ENCODE measurements at places on chromosomes 4 and X.
A peak's percentile ranks its signal among the peaks of the same experiment; 100 is the strongest.

GRCh38 chr4:575281-576141, 584 bp downstream of the TMEM271 start:
- DNase-seq: peak; percentile 20

DNA sequence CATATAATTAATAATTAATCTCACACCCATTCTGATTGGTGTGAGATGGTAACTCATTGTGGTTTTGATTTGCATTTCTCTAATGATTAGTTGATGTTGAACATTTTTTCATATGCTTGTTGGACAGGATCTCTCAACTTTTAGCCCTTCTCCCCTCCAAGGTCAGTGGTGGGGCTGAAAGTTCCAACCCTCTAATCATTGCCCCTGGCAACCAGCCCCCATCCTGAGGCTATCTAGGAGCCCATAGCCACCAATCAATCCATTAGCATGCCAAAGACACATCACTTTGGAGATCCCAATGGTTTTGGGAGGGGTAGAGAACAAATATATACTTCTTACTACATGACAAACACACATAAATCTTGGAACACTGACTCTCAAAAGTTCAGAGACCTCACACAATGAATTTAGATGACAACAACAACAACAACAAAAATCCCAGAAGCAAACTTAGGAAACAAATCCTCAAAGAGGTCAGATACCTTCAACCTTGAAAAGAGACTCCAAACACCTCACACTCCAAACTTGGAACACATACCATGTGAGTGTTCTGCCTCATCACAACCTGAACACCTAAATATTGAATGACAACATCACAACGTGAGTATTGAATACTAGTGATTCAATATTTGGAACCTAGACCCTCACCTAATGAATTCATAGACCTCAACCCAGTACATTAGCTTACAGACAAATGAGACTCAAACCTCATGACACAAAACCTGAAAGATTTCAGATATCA, 19.0 kb upstream of the PAGE4 start:
- no peak for DNase-seq

DNA sequence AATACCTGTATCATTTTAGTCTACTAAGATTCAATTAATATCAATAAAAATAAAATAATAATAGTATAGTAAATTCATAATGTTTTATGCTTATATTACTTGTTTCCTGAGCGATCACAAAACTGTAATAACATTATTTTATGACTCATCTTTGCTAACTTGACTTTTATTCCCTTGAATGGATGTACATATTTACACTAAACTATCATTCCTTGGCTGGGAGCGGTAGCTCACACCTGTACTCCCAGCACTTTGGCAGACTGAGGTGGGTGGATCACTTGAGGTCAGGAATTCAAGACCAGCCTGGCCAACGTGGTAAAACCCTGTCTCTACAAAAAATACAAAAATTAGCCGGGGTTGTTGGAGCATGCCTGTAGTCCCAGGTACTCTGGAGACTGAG, 104.0 kb upstream of the SLC34A2 start:
- no peak for DNase-seq

GRCh38 chr4:168549143-168549542, 52.3 kb downstream of the PALLD start:
- no peak for DNase-seq

DNA sequence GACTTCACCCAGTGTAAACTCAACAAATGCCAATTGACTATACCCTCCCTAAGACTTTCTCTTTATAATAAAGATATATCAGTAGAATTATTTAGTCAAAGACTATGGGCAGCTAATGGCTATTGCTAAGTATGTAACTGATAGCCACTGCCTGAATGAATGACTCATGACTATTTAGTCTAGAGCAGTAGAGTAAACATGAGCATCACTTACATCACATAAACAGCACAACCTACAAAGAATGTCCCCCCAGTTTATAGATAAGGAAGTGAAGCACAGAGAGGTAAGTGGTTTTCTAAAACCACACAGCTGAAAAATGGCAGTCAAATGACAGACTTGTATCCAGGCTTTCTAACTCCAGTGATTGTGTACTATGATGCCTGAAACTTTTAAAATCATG, 507.0 kb downstream of the PPARGC1A start:
- DNase-seq: no peak

DNA sequence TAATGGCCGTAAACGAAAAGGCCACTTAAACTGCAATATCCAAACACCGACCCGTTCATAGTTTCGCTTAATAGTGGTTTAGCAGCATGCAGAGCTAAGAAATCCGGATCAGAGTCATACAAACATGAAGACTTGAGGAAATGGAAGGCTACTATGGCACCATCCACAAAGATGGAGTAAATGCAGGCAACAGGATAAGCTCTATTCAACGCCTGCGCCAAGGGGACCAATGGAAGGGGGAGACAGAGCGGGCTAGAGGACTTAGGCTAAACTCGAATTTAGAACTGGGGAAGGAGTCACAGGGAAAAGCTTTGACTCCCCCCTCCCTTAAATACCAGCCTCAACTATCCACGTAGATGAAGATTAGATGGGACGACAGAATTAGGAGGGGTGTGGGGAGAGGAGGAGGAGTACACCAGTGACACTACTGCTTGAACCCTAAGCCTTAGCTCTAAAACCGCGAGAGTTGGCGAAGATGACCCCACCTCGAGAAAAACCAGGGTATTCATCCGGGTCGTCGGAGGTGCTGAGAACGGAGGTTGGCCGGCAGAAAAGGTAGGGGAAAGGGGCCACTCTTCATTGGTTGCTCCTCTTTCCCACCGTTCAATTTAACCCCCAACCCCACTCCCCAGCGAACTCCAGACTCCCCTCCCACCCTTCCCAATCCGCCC, 3.5 kb downstream of the HUWE1 start:
- peak; percentile 73 for DNase-seq

- DNase-seq: no peak
These were observed 119.5 kb downstream of the ARSF start for GRCh38 chrX:3160756-3161155.
